ENCODE measurements at places on chromosomes 12 and 14. TPM values are rescaled to one million over a fixed set of nuclear protein-coding genes. Genes with fewer than 3 reads are reported as not detected.

DNA sequence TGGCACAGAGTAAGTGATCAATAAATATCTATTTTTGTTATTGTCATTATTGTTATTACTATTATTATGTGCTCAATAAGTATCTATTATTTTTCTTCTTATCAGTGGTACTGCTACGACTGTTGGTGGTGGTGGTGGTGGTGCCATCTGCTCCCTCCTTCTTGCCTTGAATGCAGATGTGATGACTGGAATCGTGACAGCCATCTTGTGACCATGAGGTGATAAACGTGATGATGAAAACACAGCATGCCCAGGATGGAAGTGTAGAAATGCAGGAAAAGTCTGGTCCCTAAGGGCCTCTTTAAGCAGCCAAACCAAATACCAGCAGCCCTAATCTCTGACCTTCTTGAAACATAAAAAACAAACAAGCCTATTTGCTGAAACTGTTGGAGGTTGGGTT lies 22.4 kb downstream of the SLC6A12 start:
- H3K36me3 ChIP-seq = peaks cover 2% of the 10 kb centered on the region
- H3K27me3 ChIP-seq = peaks cover 13% of the 10 kb centered on the region

DNA sequence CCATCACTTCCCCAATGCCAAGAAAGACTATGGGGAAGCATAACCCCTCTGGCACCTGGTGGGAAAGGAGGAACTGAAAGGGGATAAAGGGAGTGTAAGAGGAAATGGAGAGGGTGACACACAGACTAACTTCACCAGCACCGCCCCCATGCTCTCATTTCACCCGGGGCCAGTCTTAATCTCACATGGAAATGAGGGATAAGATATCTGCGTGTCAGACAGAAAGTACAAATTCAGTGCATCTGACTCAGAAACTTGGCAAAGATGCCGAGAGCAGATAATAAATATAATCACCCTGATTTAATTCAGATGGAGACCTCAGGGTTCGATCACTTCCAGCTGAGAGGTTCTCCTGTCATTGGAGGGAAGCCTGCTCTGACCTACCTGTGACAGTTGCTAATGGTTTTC lies 191.6 kb downstream of the DUSP6 start:
- H3K27me3 ChIP-seq = no peaks in the 10 kb centered on the region
- DNase-seq = no peak
- peaks cover 26% of the 10 kb centered on the region for H3K4me1 ChIP-seq
- H3K4me3 ChIP-seq = no peak overlapping the region
- H3K36me3 ChIP-seq = no peaks in the 10 kb centered on the region
- H3K27ac ChIP-seq = no peak overlapping the region

GRCh38 chr12:51896236-51896635 lies 8.3 kb downstream of the ANKRD33 start:
- peaks cover 46% of the 10 kb centered on the region for H3K4me1 ChIP-seq
- peaks cover 2% of the 10 kb centered on the region for H3K27me3 ChIP-seq
- peak overlapping the region; percentile 80 for H3K27ac ChIP-seq

DNA sequence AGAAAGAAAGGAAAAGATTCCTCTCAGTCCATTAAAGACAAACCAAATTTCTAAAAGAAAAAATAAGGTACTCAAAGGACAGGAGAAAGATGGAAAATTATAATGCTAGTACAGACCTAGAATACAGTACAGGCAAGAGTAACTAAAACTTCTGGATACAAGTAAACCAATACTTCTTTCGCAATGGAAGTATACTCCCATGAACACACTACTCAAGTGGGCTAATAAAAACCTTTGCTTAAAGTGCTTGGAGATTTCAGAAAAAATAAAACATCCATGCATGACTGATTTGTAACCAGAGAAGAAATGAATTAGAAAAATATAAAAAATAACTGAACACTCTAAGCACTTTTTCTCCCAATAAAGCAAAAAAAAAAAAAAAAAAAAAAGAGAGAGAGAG lies 3.5 kb downstream of the ZBTB25 start:
- peaks cover 5% of the 10 kb centered on the region for H3K36me3 ChIP-seq
- H3K4me3 ChIP-seq = no peak overlapping the region

GRCh38 chr12:779745-780734 lies 27.7 kb downstream of the WNK1 start:
- peaks cover 13% of the 10 kb centered on the region for H3K4me1 ChIP-seq
- DNase-seq = no peak
- no peaks in the 10 kb centered on the region for H3K27me3 ChIP-seq
- no peak overlapping the region for H3K4me3 ChIP-seq
- peak overlapping the region; percentile 25 for H3K27ac ChIP-seq

DNA sequence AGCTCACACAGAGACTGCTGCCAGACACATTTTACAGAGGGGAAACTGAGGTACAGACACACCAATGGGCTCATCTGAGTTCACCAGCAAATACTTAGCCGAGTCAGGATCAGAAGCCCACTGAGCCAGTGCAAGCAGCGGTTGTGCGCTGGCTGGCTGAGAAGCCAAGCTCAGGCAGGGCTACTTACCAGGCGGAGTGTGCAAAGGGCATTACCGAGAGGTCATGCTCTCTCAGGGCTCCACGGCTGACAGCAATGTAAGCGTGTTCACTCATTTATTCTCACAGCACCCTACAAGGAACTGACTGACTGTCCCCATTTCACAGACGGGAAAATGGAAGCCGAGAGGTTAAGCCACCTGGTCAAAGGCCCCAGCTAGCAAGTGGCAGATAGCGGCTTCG lies 63.7 kb downstream of the RFLNA start:
- DNase-seq = no peak
- no peak overlapping the region for H3K27ac ChIP-seq
- no peaks in the 10 kb centered on the region for H3K4me1 ChIP-seq
- no peak overlapping the region for H3K4me3 ChIP-seq
- peaks cover 9% of the 10 kb centered on the region for H3K27me3 ChIP-seq

DNA sequence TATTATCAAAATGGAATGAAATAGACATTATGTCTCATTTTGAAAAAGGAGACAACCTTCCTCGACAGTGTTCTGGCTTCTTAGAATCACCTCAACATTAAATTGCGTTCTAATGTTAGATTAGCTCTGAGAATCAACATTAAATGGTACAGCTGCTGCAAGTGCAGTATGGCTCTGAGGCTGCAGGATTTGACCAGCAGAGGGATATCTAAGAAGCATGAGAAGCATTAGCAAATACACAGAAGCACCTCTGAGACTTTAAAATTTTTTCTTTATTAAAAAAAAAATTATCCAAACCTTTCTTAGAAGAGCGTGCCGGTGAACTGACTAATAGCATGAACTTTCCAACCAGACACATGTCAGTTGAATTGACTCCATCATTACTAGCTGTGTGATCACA lies 253.4 kb upstream of the LRIG3 start:
- H3K27ac ChIP-seq = no peak overlapping the region
- H3K36me3 ChIP-seq = no peaks in the 10 kb centered on the region
- no peak overlapping the region for H3K4me3 ChIP-seq
- H3K4me1 ChIP-seq = peaks cover 2% of the 10 kb centered on the region
- DNase-seq = no peak
- H3K27me3 ChIP-seq = no peaks in the 10 kb centered on the region

DNA sequence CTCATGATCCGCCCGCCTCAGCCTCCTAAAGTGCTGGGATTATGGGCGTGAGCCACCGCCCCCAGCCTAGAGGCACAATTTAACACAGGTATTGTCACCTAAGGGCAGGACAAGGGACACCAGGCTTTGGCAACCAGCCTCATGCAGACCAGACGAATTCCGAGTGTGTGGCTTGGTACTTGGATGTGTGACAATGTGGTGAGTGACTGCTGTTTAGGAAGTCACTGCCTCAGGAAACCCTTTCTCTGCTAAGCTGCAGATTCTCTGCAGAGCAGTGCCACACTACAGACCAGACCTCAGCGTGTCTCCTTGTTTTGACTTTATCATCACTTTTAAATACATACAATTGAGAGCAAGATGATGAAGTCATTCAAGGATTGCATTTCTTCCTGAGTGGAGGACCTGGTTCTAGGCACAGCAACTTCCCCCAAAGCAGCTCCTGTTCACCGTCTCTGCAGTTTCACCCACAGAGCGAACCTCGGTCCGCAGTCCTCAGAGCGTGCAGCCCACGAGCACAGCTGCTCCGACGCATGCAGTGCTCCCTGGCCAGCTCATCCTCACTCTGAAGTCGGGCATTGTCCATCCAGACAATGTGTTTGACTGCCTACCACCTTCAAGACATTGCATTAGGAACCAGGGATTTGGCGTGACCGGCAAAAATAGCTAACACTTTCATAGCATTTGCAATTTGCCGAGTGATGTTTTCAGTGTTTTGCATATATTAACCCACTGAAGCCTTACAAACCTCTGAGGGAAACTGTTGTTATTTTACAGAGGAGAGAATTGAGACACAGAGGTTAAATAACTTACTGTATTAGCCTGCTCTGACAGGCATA lies 235.2 kb downstream of the CHST11 start:
- DNase-seq = no peak
- H3K4me3 ChIP-seq = no peak overlapping the region
- no peak overlapping the region for H3K27ac ChIP-seq
- peaks cover 4% of the 10 kb centered on the region for H3K27me3 ChIP-seq
- peaks cover 5% of the 10 kb centered on the region for H3K36me3 ChIP-seq
- no peaks in the 10 kb centered on the region for H3K4me1 ChIP-seq

DNA sequence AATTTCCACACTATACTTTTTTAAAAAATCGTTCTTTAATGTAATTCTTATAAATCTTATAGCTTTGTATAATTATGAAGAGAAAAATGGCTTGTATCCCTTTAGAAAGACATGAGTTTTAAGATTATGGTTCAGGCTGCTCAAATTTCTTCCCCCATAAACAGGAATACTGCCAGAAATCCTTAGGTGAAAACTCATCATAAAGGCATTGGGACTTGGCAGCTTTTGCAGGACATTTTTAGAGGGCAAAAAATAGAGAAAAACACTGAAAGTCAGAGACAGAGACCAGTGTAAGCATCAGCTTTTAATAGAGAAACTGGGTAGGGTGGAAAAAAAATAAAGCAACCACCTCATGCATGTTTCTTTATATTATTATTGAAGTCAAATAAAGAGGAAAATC lies 29.1 kb downstream of the LRRK2 start:
- DNase-seq = no peak
- no peak overlapping the region for H3K27ac ChIP-seq
- no peak overlapping the region for H3K4me3 ChIP-seq
- no peaks in the 10 kb centered on the region for H3K4me1 ChIP-seq

GRCh38 chr12:98469109-98469508 lies 46.3 kb upstream of the TMPO start:
- peaks cover 6% of the 10 kb centered on the region for H3K4me1 ChIP-seq
- no peak for DNase-seq
- H3K36me3 ChIP-seq = no peaks in the 10 kb centered on the region
- H3K27ac ChIP-seq = no peak overlapping the region

DNA sequence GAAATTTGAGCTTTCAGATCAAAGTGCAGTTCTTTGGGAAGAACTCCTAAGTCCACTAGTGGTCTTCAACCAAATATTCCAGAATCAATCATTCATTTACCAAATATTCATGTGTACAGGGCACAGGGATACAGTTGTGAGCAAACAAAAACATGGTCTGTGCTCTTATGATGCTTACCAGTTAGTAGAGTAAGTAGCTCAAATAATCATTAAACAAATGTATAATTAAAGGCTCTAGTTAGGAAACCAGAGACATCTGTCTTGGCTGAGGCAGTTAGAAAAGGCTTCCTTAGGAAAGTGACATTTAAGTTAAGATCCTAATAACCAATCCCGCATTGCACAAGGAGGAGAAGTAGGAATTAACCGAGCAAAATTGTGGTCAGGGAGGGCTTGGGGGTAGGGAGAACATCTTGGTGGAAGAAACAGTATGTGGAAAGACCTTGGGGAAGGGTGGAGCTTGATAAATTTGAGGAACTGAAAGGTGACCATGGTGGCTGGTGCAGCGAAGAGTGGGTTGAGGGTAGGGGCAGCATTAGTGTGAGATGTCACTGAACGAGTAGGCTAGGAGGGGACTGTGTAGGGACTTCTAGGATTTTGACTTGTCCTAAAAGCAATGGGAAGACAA lies 40.0 kb downstream of the PEBP1 start:
- H3K27ac ChIP-seq = no peak overlapping the region
- H3K4me3 ChIP-seq = no peak overlapping the region
- H3K4me1 ChIP-seq = no peaks in the 10 kb centered on the region
- H3K36me3 ChIP-seq = peaks cover 14% of the 10 kb centered on the region
- DNase-seq = no peak

- no peak overlapping the region for H3K4me3 ChIP-seq
- no peak for DNase-seq
- H3K27me3 ChIP-seq = peaks cover 2% of the 10 kb centered on the region
- H3K4me1 ChIP-seq = no peaks in the 10 kb centered on the region
These were observed 38.6 kb downstream of the ARF6 start for GRCh38 chr14:49931523-49931922.

- H3K27me3 ChIP-seq = peaks cover 8% of the 10 kb centered on the region
- peak overlapping the region; percentile 83 for H3K27ac ChIP-seq
- peaks cover 25% of the 10 kb centered on the region for H3K4me1 ChIP-seq
- peak overlapping the region; percentile 94 for H3K4me3 ChIP-seq
These were observed 137.1 kb downstream of the MON2 start for GRCh38 chr12:62603811-62604098.

GRCh38 chr14:32756173-32756572 lies 182.5 kb upstream of the NPAS3 start:
- no peak overlapping the region for H3K4me3 ChIP-seq
- no peak overlapping the region for H3K27ac ChIP-seq
- DNase-seq = no peak
- no peaks in the 10 kb centered on the region for H3K36me3 ChIP-seq

- peaks cover 3% of the 10 kb centered on the region for H3K4me1 ChIP-seq
- H3K4me3 ChIP-seq = no peak overlapping the region
- peaks cover 17% of the 10 kb centered on the region for H3K27me3 ChIP-seq
- H3K36me3 ChIP-seq = peaks cover 8% of the 10 kb centered on the region
- DNase-seq = no peak
- H3K27ac ChIP-seq = no peak overlapping the region
These were observed 6.2 kb upstream of the DIO3 start for GRCh38 chr14:101554991-101555668.

- H3K36me3 ChIP-seq = no peaks in the 10 kb centered on the region
- peaks cover 18% of the 10 kb centered on the region for H3K4me1 ChIP-seq
- no peak overlapping the region for H3K27ac ChIP-seq
- no peak for DNase-seq
These were observed 28.6 kb upstream of the NR1H4 start for GRCh38 chr12:100445081-100445481.

Gene EGLN3
- total RNA-seq = 14.2 TPM

Gene NFE2
- total RNA-seq = 0.49 TPM

Gene PLBD1
- total RNA-seq = 21.2 TPM

Gene PLXNC1
- total RNA-seq = 1.1 TPM

Gene KRT2
- total RNA-seq = not detected

Gene CMKLR1
- 0.51 TPM for total RNA-seq

Gene CDH24
- total RNA-seq = 13.6 TPM

Gene GPRC5D
- not detected for total RNA-seq

Gene PEX5
- 22.2 TPM for total RNA-seq

Gene PKP2
- 9.0 TPM for total RNA-seq

Gene SYNDIG1L
- 1.1 TPM for total RNA-seq

Gene PLA2G1B
- not detected for total RNA-seq

Gene TAS2R31
- 3.1 TPM for total RNA-seq

Gene SERPINA6
- not detected for total RNA-seq
